ENCODE measurements at places on chromosomes 11 and 22.

- no peak for DNase-seq
Observed at GRCh38 chr22:42282943-42283277, 12.5 kb upstream of the TCF20 start.

GRCh38 chr11:95608093-95608492, 181.5 kb downstream of the FAM76B start:
- no peak for DNase-seq

GRCh38 chr11:19392321-19392720, 151.6 kb upstream of the E2F8 start:
- no peak for DNase-seq

DNA sequence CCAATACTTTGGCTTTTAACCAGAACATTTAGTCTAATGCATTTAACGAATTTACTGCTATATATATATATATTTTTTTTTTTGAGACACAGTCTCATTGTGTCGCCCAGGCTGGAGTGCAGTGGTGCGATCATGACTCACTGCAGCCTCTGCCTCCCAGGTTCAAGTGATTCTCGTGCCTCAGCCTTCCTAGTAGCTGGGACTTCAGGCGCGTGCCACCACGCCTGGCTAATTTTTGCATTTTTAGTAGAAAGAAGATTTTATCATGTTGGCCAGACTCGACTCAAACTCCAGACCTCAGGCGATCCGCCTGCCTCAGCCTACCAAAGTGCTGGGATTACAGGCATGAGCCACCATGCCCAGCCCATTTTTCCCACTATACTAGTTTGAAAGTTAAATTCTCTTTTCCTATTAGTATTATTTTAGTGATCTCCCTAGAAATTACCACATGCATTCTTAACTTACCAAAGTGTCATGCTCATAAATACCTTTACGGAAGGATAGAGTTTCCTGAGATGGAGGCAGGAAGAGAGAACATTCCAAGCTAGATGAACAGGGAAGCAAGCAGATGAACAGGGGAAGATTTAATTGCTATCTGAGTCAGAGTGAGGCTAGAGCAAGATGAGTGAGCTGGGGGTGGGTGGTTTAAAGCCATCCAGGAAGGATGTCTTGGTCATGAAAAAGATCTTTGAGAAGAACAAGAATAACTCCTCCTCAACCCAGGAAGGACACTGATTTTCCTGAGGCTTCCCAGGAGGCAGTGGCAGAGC, 4.4 kb upstream of the PGAP2 start:
- no peak for DNase-seq

- DNase-seq: no peak
Observed at GRCh38 chr11:125724125-125724524, 22.0 kb upstream of the PATE1 start.

- DNase-seq: no peak
Observed at GRCh38 chr11:34417202-34417601, 21.5 kb upstream of the CAT start.

GRCh38 chr11:10484461-10485180, 29.6 kb downstream of the AMPD3 start:
- DNase-seq: no peak

DNA sequence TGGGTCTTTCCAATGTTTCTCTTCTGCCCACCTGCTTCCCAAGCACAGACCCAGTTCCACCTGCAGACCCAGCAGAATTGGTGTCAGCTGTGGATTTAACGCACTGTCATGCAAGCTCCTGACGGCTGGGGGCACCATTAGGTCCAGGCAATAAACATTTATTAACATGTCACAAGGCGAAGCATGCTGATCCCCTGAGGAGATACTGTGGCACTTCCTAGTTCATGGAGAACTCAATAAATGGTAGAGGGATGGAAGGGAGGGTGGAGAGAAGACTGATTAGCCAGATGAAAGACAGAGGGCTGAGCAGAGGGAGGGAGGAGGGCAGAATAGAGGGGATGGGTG, 68.3 kb upstream of the TSPAN18 start:
- DNase-seq: no peak

Measured in dorsolateral prefrontal cortex (tissue), 122 donors.